Stimulated activated CD8-positive, alpha-beta memory T cell treated with anti-CD3 and anti-CD28 coated beads, Interleukin-7, amount 100 ng/mL, for 1 hour (primary cell): ENCODE measurements at places on chromosomes 11 and 22.

- DNase-seq = no peak
Measured at GRCh38 chr11:108084811-108085210, 36.6 kb upstream of the ACAT1 start.

GRCh38 chr22:17396516-17396915, 27.3 kb downstream of the CECR2 start:
- DNase-seq = no peak

GRCh38 chr22:32144496-32145274, 14.4 kb downstream of the C22orf42 start:
- DNase-seq = no peak

- no peak for DNase-seq
Measured at GRCh38 chr11:91707652-91708482, 516.8 kb upstream of the FAT3 start.

DNA sequence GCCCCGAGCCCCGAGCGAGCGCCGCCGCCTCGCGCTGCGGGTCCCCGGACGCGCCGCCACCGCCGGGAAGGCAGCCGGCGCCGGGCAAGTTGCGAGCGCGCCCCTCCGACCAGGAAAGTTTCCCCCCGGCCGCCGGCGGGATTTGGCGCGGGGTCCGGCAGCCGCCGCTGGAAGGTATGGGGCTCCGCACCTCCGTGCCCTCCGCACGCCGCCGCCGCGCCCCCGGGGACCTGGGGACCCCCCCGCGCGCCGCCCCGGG, 281 bp downstream of the TSPAN18 start:
- no peak for DNase-seq

DNA sequence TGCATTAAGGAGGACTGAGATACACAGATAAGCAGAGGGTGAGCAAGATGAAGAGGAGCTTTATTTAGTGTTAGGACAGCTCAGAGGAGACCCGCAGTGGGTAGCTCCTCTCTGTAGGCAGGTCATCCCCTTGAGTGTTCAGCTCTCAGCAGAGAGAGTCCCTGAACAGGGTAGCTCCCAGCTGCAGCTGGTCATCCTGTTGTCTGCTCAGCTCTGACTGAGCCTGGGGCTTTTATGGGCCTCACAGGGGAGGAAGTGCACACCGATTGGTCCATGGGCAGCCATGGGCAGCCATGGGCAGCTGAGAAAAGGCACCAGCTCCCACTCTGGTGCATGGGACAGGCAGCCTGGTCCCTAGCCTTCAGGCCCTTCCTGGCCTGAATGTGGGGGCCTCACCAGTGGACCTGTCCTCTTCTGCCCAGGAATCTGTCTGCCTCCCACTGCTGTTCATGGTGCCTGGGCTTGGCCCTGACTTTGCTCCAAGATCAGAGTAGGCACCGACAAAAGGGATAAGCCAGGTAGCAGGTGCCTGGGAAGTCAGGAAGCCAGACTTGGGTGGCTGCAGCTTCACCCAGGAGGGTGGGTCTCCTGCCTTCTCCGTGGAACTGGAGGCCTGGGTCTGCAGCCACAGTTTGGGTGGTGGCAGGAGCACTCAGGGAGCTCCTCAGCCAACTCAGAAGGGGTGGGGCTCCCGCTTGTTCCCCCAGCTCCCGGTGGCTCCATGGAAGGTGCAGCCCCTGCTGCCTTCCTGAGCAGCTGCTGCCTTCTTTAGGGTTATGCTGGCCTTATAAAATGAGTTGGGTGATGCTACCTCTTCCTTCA, 54.7 kb downstream of the MYEOV start:
- no peak for DNase-seq

- DNase-seq = no peak
Measured at GRCh38 chr11:3849297-3849874, 6.1 kb upstream of the STIM1 start.

- no peak for DNase-seq
Measured at GRCh38 chr22:23908587-23909205, 14.5 kb downstream of the MIF start.

DNA sequence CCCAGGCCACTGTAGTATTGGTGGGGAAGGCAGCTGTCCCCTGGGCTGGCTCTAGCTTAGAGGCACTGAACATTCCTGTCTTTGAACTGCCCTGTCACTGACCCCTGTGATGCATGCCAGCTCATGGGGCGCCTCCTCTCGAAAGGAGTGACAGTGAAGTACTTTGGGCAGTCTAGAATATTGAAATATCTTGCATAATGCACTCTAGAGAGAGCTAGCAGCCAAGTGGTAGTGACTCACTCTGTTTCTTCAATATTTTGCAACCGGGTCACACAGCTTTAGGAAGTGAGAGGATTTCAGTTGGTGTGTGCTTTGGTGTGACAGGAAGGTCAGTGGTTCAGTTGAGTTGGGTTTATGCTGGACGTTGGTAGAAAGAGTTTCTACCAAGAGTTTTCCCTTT, 35.5 kb upstream of the ST14 start:
- no peak for DNase-seq

GRCh38 chr22:35250156-35250555, 7.1 kb upstream of the HMGXB4 start:
- no peak for DNase-seq

DNA sequence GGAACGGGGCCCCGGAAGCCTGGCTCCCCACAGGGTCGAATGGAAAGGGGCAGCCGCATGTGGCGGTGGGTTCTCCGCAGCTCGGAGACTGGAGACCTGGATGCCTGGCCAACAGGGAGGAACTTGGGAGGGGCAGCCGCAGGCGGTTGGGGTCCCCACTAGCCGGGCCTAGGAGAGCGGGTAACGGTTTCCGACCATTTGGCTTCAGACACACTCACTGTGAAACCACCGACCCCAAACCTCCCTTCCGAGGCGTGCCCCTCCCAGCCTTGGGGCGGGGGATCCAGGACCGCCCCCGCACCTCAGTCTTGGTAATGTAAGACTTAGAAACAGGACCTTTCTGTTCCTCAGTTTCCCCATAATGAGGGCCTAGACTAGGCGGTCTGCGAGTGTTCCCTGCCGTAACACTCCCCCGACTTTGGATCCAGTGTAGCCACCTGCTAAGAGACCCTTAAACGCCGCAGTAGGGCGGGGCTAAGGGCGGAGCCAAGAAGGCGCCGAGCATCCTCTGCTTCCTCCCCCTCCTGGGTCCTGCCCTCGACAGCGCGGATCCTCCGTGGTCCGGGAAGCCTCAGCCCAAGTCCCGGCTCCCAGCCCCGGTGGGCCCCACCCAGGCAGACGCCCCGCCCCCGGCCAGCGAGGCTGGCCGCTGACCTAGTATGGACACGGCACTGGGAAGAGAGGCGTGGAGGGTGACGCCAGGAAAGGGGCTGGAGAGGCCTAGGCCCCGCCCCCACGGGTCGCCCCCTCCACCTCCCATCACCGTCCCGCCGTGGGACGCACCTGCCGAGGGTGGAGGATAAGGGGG, 1.8 kb upstream of the RASGRP2 start:
- DNase-seq = peak; percentile 63
